ENCODE measurements at places on chromosomes 1 and 21.

- DNase-seq, result no peak
Observed at GRCh38 chr1:87179851-87180519, 148.7 kb upstream of the LMO4 start.

DNA sequence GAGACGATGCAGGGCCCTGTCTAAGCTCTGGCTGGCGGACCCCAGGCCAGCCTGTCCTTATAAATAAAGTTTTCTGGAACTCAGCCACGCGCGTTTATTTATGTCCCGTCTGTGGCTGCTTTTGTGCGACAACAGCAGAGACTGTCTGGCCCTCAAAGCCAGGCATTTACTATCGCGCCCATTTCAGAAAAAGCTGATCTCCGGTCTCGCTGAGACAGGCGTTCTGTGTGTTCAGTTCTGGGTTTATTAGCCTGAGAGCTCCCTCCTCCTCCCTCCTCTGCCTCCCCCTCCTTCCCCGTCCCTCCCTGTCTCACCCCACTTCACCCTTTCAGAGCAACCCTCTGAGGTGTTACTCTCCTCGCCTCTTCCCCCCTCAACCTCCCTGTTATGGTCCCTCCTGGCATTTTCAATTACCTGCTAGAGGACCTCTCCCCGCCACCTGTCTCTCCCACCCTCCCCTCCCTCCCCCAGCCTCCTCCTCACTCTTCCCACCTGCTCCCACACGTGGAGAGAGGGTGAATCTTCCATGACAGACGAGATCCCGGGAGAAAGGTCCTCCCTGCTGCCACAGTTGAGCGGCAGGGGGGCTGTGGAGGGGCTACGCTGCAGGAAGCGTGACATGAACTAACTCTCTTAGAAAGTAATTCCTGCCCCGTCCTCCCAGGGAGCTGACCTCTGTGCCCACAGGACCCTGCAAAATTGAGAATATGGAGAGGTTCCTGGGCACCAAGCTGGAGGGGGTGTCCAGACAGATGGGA, 59.9 kb downstream of the SPSB1 start:
- no peak for DNase-seq

DNA sequence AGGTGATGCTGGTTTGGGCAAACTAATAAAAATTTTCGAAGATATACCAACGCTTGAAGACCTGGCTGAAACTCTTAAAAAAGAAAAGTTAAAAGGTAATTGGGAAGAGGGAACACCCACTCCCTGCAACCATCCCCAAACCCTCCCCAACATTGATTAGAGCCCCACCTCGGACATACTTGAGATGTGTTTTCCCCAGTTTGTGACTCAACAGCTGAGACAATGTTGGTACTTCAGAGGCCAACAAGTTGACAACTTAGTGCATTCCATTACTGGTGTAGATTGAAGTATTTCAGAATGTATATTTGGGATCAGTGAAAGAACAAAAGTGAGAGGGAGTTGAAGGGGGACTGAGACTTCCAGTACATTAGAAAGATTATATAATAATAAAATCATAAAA, 5.1 kb downstream of the IFI16 start:
- no peak for DNase-seq

GRCh38 chr1:5685446-5686040, 306.7 kb downstream of the NPHP4 start:
- DNase-seq, result no peak

GRCh38 chr1:32878183-32878582, 7.5 kb upstream of the FNDC5 start:
- no peak for DNase-seq

DNA sequence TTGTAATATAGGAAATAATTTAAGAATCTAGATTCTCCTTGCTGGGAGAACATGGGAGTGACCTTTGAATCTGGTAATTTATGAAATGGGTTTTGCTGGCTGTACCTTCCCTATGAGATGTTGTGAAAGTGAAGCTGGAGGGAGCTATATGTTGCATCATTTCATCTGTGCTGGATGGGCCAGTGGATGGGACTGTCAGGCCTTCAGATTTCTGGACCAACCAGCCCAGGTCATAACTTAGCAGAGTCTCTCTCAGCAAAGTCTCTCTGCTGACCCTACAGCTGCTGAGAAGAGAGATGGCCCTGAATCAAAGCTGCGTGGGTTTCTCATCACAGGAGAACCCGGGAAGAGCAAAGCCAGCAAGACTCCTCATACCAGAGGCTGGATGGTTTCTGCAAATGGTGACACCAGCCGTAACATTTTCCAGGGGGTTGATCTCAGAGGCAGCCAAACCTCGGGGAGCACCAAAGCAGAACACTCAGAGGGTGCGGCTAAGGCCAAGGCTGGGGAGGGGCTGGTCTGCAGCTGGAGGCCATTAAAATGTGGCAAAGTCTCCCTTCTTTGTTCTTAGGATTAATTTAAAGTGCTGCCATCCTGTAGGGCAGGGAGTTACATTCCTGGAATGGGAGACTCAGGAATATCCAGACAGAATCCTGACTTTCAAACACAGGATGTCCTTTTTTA, 18.2 kb upstream of the PTGFRN start:
- no peak for DNase-seq

DNA sequence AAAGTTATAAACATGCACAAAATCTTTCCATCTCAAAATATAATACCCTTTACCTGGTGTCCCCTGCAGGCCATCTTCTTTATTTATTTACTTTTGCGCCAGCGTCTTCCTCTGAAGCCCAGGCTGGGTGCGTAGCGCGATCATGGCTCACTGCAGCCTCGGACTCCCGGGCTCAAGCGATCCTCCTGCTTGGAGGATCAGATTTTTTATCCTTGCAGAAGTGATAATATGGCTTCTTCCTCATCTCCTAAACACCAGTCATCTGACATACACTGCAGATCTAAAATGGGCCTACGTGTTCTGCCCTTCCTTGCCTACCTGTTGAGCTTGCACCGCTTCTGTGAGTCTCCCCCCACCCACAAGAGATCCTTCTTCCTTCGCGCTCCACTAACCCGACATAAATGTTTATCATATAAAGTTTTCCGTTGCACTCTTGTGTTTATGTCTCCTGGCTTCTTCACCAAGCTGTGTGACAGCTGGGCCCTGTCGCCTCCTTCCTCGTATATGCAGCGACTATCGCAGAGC, 506 bp upstream of the SRP9 start:
- no peak for DNase-seq

DNA sequence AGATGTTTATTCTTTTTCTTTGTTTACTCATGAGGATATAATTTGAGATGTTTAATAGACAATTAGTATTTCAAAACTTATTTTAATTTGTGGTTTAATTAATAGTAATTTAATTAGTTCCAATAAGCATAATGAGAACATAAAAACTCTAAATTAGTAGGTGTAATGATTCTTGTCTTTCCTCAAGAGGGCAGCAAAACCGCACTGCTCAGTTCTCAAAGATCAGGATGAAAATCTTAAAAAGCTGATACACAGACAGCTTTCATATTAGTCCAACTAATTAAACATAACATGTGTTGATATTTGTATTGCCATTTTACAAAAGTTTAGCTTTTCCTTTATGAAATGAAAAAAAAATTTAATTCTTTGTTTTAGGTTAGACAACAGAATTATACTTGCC, 106.7 kb upstream of the C21orf91 start:
- no peak for DNase-seq

GRCh38 chr1:71561729-71562128, 480.9 kb upstream of the ZRANB2 start:
- no peak for DNase-seq

- DNase-seq, result no peak
Observed at GRCh38 chr1:11025618-11026017, 13.2 kb downstream of the TARDBP start.

DNA sequence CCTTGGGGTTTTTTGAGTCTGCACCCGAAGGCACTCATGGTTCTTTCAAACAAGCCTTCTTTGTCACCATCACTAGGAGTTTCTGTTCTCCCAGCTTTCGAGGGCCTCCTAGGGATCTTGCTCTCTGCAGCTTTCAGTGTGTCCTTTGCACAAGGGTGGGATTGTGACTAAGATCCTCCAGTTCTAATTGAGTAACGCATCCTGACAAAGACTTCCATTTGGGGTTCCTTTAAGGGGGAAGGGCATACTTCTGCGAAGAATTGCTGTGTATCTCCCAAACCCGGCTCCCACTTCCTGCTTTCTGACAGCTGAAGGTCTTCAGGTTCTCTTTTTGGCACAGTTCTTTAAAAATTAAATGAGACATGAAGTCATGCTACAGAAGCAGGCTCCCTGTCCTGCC, 139.4 kb downstream of the EDEM3 start:
- no peak for DNase-seq

- no peak for DNase-seq
Observed at GRCh38 chr1:203063287-203063686, 22.5 kb downstream of the MYOG start.

DNA sequence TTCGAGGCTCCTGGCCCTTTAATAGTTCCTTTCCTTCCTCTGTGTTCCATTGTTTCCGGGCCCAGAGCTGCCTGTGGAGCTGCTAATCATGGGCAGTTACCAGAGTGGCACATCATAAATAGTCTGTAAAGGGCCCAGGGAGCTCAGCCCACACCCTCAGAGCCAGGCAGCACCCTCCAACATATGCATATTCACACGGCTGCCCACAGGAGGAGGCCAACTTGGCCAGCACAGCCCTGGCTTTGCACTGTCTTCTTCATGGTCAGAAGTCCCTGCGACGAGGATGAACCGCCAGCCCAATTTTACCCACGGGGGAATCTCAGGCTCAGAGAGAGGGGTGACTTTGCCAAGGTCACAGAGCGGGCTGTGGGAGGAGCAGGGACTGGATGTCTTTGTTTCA, 172.5 kb downstream of the TRABD2B start:
- DNase-seq, result no peak

- no peak for DNase-seq
Observed at GRCh38 chr1:224333309-224333926, 3.4 kb upstream of the NVL start.

DNA sequence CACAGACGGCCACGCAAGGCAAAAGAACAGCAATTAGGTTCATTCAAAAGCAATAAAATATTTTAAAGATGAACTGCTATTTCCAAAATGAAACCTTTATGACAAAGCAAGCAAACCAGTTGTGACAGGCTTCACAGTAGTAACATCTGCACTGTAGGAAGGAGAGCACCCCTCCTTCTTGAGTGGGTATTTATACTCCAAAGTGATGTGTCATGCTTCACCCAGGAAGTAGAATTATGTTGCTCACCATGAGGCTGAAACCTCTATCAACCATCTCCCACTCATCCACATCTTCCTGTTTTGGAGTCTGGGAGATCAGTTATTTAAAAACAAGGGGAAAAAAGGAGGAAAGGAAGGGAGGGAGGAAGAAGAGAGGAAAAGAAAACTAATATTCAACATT, 885 bp downstream of the OR2T10 start:
- no peak for DNase-seq

DNA sequence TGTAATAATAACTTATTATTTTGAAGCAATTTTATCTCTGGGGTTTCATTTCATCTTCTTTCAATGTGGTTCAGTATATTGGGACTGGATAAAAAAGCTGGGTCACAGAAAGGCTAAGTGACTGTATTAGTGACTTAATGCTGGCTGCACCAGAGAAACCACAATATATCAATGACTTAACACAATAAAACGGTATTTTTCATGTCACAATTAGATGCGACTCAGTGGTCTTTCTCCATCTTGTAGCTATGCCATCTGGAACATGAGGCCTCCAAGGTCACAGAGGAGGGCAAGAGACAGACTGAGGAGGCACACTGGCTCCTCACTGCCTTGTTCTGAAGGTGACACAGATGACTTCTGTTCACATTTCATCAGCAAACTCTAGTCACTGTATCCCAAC, 26.0 kb upstream of the KCNA3 start:
- no peak for DNase-seq
